ENCODE measurements at places on chromosomes 2 and 18.

DNA sequence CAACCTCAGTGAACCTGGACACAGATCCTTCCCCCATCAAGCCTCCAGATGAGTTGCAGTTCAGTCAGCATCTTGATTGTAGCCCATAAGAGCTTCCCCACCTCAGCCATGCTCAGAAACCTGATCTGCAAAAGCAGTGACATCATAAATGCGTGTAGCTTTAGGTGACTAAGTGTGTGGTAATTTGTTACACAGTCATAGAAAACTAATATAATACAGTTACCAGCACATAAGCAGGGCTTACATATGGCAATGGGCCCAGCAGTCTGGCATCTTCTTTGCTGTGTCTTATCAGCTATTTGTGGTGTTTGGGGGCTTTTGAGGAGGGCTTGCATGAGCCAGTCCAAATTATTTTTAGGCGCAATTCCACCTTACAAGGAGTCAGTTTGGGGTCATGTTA is 807.0 kb downstream of the SLC4A3 start:
- DNase-seq, result no peak

DNA sequence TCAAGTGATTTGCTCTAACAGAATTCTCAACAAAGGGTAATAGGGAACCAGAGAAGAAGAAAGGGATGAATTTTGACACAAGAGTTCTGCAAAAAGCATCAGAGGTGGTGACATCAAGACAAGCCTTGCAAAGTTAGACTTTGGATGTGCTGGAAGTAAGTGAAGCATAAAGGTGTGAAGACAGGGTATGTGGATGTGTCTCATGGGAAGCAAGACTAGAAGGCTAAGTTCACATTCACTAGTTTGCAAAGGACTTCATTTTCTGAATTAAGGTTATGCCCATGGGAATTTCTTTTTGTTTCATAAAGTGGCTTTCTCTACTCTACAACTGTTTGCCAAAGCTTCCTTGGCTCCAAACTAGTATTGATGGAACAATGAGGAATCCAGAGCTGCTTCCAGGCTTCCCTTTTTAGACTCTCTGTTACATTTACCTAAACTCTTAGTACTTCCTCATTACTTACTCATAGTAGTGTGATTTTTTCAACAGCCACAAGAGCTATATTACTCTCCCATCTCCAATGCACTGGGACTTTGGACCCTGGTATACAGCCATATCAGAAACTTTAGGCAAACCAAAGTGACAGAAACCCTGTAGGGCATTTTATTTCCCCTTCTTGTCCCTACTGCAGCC is 21.1 kb upstream of the IHH start:
- DNase-seq, result no peak

- no peak for DNase-seq
These were observed 94.6 kb upstream of the LGALSL start for GRCh38 chr2:64359171-64359891.

GRCh38 chr18:46034230-46034629 is 37.8 kb downstream of the PSTPIP2 start:
- no peak for DNase-seq

DNA sequence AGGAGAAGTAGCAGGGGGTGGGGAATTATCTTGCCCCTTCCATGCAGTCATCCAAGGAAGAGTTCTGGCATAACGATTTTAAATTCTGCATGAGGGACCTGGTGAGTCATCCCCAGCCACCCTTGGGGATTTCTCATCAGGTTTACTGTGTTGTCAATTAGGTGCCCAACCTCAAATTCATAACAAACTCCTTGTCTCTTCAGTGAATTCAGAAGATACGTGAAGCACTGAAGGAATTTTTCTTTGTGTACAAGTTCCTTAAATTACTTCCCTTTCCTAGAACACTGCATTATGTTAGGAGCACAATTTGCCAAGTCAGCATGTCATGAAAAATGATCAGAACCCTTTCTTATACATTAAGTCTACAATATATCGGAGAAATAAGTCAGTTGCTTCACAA is 70.8 kb upstream of the NOSTRIN start:
- DNase-seq, result no peak

DNA sequence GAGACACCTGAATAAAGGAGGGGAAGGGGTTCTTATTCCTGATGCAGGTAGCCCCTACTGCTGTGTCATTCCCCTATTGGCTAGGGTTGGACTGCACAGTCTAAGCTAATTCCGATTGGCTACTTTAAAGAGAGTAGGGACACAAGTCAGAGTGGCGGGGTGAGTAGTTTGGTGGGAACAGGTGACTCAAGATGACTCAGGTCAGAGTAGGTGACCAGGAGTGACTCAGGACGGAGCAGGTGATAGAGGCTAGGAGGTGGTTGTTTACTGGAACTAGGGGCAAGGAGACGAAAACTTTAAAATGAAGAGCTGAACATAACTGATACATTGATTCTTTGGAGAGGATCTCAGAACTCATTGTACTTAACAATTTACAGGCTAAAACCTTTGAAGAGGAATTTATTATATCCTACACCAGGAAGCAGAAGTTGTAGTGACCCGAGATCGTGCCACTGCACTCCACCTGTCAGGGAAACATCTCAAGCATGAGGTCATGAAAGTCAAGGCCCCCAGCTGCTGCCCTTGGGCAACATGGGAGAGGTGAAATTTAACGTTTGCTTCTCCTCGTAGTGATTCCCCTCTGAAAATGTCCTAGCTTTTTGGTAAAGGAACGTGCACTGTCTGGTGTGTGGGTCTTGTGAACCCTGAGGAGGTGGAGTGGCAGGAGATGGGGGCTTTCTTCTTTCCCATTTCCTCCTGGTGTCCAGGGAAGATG is 4.5 kb upstream of the CYP27A1 start:
- no peak for DNase-seq

- DNase-seq, result peak; percentile 43
These were observed 105.9 kb downstream of the SOX11 start for GRCh38 chr2:5798084-5798483.

DNA sequence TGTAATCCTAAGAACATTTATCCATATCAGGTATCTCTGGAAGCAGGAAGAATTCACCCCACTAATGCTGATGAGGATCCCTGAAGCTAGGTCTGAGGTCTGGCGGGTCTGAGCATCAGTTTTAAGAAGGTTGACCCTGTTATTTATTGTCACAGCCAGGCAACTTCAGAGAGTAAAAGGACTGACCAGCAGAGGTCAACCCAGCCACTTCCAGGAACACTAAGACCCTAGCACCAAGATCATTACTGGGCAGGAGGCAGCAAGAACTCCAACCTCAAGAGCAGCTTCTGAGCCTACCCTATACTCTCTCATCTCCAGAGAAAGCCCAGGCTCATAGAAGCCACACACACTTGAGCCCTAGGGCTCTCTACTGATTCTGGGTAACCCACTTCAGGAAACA is 901.4 kb downstream of the DCDC2C start:
- no peak for DNase-seq

GRCh38 chr2:5195636-5196035 is 496.5 kb upstream of the SOX11 start:
- DNase-seq, result no peak

GRCh38 chr2:98347298-98348065 is 1.2 kb downstream of the CNGA3 start:
- no peak for DNase-seq

All from amniotic stem cell (primary cell).